ENCODE measurements at places on chromosomes 6 and 20. TPM values are rescaled to one million over a fixed set of nuclear protein-coding genes. Genes with fewer than 3 reads are reported as not detected.

Gene DPPA5
- total RNA-seq: not detected

Gene SERINC1
- 61.7 TPM for total RNA-seq

Gene RCAN2
- 0.49 TPM for total RNA-seq

Gene C6orf141
- not detected for total RNA-seq

Gene LTB
- 196 TPM for total RNA-seq

Gene VSTM2L
- not detected for total RNA-seq

Gene GNAS-AS1
- 0.68 TPM for total RNA-seq

Gene SIGLEC1
- total RNA-seq: 0.18 TPM

Gene HFE
- total RNA-seq: 1.1 TPM

Gene NKAPL
- 0.22 TPM for total RNA-seq

Gene CGAS
- 49.3 TPM for total RNA-seq

Gene SAMD3
- total RNA-seq: 14.5 TPM

Gene LY86
- total RNA-seq: 0.31 TPM

Data from CD8-positive, alpha-beta memory T cell (primary cell).